ENCODE measurements at places on chromosomes 16 and 17.
A peak's percentile ranks its signal among the peaks of the same experiment; 100 is the strongest.

GRCh38 chr16:12295395-12295794 lies 318.9 kb downstream of the SNX29 start:
- no peak for DNase-seq

- DNase-seq, result no peak
Measured at GRCh38 chr16:77273815-77274214, 74.6 kb downstream of the SYCE1L start.

DNA sequence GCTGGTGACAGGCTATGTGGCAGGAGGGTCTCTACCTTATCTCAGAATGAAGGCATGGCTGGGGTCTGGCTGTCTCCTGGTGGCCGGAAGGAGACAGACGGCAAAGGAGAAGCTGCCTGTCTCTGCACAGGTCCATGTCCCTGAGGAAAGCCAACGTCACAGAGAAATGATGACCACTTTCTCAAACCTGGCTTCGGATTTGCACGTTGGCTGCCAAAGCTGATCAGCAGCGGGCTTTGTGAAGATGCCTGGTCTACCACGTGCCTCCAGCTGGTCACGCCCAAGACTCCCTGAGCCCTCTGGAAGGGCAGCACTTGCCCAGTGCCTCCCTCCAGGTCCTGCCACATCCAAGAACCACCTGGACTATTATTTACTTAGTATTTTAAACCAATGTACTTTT lies 8.4 kb downstream of the DEXI start:
- DNase-seq, result no peak

- no peak for DNase-seq
Measured at GRCh38 chr17:12815642-12816141, 26.4 kb downstream of the ARHGAP44 start.

DNA sequence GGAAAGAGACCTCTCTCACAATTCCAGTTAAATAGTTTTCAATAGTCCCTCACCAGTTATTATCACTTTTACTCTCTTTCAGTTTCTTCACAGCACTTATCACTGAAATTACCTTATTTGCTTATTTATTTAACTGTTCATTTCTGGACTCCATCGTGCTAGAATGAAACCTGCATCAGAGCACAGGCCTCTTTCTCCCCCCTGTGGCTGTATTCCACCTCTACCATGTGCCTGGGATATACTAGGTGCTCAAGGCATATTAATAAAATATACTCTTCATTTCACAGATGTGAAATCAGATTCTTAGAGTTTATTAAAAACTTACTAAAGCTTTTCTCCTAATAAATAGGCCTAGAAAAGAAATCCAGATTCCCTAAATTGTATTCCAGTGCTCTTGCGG lies 308.9 kb upstream of the MON1B start:
- no peak for DNase-seq

DNA sequence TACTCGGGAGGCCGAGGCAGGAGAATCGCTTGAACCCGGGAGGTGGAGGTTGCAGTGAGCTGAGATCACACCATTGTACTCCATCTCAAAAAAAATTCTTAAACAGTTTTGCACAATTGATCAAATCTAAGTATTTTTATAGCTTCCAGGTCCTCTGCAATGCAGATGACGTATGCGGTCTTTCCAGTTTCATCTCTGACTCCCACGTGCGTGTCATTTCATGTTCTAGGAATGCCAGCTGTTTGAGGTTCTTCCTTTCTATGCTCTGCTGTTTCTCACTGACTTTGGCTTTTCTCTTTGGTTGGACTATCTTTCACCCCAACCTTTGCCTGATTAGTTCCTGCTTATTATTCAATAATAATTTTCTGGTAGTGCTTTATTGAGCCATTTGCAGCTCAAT lies 16.2 kb downstream of the CHP2 start:
- no peak for DNase-seq

DNA sequence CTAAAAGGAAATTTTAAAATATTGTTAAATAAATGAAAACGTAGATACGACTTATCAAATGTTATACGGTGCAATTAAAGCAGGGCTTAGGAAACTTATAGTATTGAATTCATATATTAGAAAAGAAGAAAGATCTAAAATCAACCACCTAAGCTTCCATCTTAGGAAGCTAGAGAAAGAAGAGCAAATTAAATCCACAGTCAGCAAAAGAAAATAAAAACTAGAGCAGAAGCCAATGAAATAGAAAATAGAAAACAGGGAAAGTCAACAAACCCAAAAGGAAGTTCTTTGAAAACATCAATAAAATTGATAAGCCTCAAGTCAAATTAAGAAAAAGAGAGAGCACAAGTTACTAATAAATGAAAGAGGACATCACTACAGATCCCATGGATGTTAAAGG lies 74.6 kb upstream of the CACNG5 start:
- DNase-seq, result no peak

- no peak for DNase-seq
Measured at GRCh38 chr16:8583732-8584131, 6.6 kb downstream of the TMEM114 start.

DNA sequence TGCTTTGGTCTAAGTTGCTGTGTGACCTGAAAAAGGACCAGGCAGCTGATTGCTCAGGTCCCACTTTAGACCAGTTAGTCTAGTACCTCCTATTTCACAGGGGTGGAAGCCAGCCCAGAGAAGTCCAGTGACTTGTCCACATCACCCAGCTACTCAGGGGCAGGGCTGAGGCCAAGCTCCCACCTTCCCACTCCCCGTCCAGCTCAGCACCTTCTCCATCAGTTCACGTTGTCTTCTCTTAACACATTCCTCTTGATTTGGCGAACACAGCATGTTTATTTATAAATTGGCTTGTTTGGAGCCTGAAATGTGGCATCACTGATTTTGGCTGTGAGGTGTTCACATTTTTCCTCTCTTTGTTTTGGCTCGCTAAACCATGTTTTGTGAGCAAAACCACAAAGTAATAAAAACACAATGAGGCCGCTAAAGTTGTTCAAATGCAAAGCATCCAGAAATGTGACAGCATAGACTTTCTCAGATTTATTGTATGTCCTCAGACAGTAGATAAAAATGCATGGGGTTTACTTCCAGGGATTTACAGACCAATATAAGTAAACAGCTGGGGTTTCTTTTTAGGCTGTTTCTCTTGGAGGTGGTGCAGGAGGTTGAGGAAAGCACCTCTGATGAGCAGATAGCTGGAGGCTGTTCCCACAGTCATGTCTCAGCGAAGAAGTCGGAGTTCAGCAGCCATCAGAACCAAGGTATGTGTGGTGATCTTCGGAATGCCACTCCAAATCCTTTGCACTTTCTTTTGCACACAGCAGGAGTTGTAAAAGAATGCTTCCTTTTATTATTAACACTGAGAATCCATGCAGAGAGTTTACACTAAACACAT lies 88.4 kb downstream of the PLXDC1 start:
- DNase-seq, result no peak

- no peak for DNase-seq
Measured at GRCh38 chr16:9318764-9319163, 227.3 kb downstream of the HAPSTR1 start.

GRCh38 chr17:5248821-5249479 lies 14.3 kb upstream of the SCIMP start:
- DNase-seq, result no peak

DNA sequence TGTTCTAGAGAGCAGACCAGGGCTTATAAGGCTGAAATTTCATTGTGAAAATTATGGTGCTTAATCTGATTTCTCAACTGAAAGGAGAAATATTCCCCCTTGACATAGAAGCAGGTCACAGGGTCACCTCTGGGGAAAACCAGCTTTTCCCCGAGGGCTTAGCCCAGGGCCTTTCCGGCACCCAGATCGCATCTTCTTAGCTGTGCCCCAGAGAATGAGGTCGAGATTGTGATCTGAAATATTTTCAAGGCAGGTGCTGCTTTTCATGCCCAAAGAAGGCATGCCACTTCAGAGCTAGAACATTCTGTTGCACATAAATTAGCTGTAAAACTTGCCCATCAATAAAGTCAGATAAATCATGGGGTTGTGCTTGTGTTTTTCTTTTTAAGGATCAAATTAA lies 25.4 kb upstream of the ARHGAP17 start:
- DNase-seq, result no peak

- no peak for DNase-seq
Measured at GRCh38 chr17:74226252-74226651, 12.9 kb downstream of the TTYH2 start.

DNA sequence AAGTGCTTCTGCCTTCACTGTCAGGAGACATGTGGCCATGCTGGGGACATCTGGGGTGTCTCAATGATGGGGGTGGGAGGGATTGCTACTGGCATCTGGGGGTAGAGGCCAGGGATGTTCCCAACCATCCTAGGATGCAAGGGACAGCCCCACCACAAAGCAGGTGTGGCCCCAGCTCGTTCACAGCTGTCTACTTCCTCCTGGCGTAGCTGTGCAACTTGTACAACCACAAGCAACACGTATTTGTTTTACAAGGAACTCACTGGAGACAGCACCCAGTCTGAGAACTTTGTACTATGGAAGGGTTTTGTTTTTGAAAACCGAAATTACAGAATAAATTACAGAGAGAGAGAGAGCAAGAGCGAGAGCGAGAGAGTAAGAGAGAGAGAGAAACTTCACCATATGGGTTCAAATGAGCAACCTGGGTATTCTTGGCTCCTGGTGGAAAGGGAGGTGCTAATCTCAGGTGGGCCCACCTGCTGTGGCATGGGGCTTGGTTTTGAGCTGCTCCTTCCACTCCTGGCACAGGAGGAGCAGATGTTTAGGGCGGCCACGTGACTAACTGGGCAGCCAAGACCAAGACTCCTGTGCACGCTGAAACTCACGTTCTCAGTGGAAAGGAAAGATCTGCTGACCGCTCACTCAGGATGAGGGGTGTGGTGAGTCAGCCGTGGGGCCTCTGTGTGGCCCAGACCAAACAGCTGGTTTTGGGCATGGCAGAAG lies 17.5 kb upstream of the TNFRSF13B start:
- DNase-seq, result no peak

DNA sequence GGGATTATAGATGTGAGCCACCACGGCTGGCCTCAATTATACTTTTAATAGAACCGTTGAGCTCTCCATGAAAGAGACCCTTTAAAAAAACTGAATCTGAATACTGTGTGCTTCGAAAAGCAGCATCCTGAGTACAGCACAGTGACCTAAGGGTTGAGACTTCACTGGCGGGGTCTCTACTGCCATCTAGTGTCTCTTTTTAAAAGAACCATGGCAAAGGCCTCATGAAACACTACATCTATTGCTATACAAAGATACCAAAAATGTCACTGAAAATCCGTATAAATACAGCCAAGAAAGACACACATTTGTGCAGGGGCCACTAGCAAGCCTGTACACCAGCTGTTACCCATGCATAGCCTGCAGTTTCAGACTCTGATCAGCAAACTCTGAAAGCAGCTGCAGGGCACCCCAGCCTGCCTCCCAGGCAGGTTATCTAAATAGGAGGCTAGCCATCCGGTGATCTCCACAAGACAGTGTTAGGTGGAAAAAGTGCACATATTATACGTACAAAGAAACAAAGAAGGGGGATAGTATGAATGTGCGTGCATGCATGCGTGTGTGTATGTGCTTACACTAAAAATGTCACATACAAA lies 35.3 kb downstream of the NPLOC4 start:
- DNase-seq, result peak; percentile 55

- no peak for DNase-seq
Measured at GRCh38 chr17:32693194-32693897, 183.6 kb downstream of the MYO1D start.

- peak; percentile 77 for DNase-seq
Measured at GRCh38 chr17:30323262-30323894, 10.5 kb downstream of the TMIGD1 start.

- no peak for DNase-seq
Measured at GRCh38 chr16:84459533-84459894, 44.9 kb downstream of the MEAK7 start.

DNA sequence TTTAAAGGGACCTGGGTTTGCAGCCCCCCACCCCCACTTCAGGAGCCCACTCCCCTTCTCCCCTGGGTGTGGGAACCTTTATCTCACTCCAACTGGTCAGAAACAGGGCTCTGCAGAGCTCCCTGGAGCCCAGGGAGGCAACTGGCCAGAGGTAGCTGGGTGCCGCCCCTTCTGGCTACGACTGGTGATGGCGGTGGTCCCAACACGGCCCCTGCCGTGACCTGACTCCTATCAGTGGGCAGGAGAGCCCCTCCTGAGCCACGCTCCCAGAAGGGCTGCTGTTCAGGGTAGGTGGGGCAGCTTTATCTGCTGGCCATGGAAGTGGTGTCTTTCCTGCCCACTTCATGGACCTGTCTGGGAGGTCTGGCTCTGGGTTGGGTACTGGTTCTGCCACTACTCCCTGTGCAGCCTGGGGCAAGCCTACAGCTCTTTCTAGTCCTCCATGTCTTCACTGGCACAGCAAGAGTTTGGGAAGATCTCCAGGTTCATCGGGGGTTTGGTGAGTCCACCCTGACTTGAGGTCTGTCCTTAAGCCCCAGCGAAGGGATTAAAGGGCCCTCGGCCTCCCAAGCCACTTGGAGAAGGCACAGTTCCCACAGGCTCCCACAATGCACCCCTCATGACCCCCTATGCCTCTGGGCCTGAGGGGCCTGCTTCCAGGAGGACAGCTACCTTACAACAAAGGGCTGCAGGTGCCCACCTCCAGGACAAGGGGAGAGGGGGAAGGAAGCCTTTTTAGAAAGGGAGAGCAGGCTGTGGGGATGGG lies 5.5 kb upstream of the SREBF1 start:
- no peak for DNase-seq

- no peak for DNase-seq
Measured at GRCh38 chr16:48064971-48065370, 90.8 kb downstream of the ABCC12 start.

DNA sequence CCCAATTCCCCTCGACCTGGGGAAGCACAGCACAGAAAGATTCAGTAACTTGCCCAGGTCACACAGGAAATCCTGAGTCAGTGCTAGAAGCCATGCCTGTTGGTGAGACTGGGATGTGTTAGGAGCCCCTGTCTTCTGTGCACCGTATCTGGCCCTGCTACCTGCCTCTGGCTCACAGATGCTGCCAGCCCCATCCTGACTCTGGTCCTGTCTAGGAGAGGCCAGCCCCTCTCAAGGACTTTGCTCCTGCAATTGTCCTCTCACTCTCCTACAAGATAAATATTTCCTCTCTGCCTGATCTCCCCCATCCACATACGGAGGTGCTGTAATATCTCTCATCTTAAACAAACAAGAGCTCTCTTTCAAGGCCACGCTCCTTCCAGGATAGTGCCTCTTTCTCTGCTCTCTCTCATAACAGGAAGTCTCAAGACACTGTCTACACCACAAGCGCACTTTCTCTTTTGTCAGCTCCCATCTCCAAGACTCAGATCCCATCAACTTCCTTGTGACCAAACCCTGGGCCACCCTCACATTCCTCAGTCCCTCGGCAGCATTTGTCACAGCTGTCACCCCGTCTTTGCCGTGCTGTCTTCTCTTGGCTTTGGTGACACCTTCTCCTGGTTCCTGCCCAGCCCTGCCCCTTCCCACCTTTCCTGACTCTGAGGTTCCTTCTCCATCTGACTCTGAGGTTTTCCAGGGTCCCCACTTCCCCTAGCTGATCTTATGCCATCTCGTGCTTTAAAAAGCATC lies 1.9 kb downstream of the SLC13A2 start:
- no peak for DNase-seq

- DNase-seq, result peak; percentile 83
Measured at GRCh38 chr16:79188739-79189122, 411.8 kb downstream of the MAF start.

- no peak for DNase-seq
Measured at GRCh38 chr16:72902206-72902605, 145.7 kb downstream of the ZFHX3 start.

GRCh38 chr16:27321013-27321915 lies 7.5 kb downstream of the IL4R start:
- no peak for DNase-seq

GRCh38 chr17:13885550-13885949 lies 183.8 kb upstream of the COX10 start:
- no peak for DNase-seq

Measured in NCI-H2081 (cell line).